RWPE1 (cell line): ENCODE measurements at places on chromosomes 2 and 18.

DNA sequence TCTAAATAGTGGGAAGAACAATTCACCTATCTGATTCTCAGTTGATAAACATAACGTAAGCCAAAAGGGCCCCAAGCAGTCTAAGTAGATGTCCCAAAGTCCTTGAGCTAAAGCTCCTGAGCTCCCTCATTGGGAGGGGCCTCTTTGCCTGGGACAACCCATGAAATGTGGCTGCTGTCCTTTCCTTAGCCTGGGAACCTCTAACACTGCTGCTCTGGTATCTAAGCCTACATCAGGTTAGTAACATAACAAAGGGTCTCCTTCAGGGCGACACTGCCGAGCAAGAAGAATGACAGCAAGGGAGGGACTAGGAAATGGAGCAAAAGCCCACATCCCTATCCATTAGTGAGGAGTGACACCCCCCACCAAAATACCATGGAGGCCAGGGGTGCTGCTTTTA lies 98.3 kb downstream of the MAPRE2 start:
- DNase-seq, result no peak

- peak; percentile 19 for DNase-seq
Observed at GRCh38 chr2:170848587-170848986, 31.9 kb downstream of the GAD1 start.

DNA sequence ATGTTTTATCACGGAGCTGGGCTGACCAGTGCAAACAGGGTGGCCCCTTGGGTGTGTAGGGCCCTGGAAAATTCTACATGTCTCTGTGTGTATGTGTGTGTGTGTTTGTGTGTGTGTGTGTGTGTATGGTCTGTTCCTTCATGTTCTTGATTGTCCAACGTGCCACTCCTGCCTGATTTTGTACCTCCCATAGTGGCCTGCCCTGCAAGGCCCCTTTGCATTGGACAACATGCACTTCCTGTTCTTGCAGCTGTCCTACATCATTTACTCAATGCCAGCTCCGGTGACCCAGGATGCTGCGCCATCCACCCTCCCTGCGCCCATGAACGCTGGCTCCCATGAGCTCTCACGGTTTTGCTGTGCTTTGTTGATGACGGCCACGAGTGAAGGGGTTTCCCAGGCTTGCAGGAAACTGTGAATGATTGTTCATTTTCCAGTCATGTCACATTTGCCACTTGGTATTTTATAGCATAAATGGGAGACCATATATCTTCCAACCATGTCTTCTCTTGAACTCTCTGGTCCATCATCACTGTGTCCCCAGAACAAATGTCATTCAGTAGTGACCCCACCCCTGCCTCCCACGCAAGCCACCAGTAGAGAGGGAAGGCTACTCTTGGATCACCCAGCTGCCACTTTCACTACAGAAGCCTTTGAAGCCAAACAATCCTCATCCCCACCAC lies 69.7 kb upstream of the NCK2 start:
- DNase-seq, result no peak

DNA sequence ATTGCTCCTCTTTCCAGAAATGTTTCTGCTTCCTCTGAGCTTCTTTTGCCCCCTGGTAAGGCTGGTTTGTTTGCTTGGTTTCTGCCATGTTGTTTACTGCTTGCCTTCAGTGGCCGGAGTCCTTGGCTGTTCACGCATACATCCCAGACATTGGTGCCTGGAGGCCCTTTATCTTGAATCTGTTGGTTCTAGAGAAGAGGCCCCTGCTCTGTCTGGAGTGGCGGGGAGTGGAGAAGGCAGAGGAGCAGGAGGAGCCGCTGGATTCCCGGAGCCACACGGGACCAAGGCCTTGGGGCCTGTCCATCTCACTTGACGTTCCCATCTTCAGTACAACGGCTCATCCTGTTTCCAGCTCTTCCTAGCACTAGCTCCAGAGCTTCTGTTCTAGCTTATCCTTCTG lies 77.2 kb upstream of the PXDN start:
- DNase-seq, result no peak

DNA sequence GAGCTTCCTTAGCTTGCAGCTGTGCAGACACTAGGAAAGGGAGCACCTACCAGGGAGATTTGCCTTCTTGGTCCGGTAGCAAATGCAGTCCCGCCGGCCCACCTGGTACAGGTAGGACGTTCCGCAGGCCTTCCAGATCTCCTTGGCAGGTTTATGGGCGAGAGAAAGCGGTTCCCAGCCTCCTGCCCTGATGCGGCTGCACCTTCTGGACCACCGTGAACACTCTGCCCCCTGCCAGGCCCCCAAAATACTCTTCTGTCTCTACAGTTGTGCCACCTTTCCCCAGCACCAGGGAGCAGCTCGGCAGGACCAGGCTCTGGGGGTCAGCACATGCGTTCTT lies 67.4 kb downstream of the HNRNPLL start:
- DNase-seq, result no peak

GRCh38 chr2:84652431-84652830 lies 136.1 kb downstream of the DNAH6 start:
- no peak for DNase-seq

DNA sequence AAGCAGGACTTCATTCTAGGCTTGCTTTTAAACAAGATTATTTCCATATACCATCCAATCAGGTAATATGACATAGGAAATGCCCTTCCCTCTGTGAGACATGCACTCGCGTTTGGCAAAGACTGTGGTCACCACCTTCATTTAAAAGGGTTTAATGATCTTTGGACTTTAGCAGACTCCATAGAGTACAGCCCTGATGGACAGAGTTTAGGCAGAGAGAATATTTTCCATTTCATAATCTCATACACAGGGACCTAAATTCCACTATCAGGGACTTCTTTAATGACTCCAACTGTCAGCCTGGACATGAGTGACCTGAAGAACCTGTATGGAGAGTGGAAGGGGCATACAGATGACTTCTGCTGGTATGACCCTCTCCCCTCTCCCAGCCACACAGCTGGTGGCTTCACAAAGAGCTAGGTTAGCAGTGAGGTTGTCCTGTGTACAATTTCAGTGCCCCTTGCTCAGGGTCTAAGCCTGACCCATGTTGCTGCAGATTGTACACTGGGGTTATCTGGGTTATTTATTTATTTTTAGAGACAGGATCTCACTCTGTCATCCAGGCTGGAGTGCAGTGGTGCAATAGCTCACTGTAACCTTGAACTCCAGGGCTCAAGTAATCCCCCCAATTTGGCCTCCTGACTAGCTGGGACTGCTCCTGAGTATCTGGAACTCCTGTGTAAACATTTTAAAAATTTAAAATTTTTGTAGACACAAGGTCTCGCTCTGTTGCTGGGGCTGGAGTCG lies 59.2 kb downstream of the PTPRM start:
- no peak for DNase-seq

DNA sequence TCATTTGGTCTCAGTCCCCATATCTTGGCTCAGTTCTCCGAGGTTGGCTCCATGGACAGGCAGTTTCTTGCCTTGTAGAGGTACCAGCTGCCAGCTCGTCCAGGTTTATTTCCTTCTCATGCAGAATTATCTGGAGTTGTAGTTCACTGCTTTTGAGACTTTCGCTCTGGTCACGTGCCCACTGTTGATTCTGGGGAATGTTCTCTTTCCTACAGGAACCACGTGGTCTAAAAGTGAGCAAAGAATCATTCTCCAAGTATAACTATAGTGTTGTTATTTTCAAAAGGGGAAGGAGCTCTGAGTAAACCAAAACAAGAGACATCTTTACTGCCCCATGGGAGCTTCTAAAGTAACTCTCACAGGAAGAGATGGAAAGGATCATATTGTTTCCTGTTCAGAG lies 41.2 kb upstream of the RAB27B start:
- DNase-seq, result no peak

GRCh38 chr2:118686346-118686745 lies 161.1 kb downstream of the EN1 start:
- DNase-seq, result peak; percentile 50

- no peak for DNase-seq
Observed at GRCh38 chr2:10217489-10218435, 84.9 kb upstream of the HPCAL1 start.

DNA sequence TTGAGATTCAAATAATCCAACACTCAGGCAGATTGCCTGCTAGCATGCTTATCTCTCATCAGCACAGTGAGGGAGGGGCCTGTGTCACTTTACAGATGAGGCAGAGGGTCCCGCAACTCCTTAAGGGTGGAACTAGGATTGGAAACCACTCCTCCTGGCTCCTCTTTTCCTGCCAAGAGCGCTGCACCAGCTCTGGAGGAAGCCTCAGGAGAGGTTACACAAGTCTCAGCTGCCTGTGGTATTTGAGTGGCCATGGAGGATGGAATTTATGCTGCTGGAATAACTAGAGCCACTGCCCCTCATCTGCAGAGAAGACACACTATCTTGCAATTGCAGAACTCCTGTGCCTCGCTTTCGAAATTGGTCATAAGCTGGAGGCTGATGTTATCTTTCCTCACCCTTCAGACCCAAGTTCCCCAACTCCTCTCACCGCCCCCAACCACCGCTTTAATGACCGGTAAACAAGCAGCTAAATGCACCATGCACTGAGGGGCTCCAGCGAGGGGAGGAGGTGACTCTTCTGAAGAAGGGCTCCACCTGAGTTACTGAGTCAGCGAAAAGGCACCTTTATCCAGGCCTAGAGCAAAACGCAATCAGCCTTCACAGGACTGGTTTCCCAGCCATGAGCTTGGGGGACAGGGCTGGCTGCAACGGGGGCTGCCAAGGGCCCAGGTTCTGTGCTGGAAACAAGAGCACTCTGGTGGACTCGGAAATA lies 245.8 kb downstream of the SOX11 start:
- no peak for DNase-seq

- no peak for DNase-seq
Observed at GRCh38 chr2:216985658-216986141, 125.8 kb upstream of the TNP1 start.

GRCh38 chr2:162317861-162318327 lies 590 bp downstream of the IFIH1 start:
- DNase-seq, result peak; percentile 6

GRCh38 chr2:129753261-129753660 lies 226.2 kb upstream of the RAB6C start:
- no peak for DNase-seq

GRCh38 chr18:61797696-61798590 lies 94.9 kb downstream of the RNF152 start:
- no peak for DNase-seq

- DNase-seq, result no peak
Observed at GRCh38 chr18:36183033-36183432, 4.3 kb upstream of the MOCOS start.

DNA sequence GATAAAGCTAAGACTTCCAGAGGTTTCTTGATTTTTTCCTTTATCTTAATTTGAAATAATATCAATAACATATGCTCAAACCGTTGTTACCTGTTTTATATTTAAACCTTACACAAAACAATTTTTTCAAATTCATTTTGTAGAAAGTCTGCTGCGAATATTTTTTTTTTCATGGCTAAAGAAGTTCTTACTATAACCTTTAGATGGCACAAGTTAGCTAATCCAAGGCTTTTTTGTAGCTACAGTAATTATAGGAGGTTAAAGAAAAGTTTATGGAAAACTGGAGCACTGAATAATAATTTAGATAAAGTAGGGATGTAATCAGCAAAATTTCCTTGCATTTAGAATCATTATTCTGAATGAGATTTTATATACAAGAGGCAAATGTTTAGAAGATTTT lies 78.0 kb upstream of the PNPT1 start:
- peak; percentile 38 for DNase-seq

GRCh38 chr18:6636091-6636490 lies 93.4 kb upstream of the ARHGAP28 start:
- no peak for DNase-seq

- peak; percentile 92 for DNase-seq
Observed at GRCh38 chr2:119744335-119744939, 15.3 kb upstream of the PTPN4 start.

DNA sequence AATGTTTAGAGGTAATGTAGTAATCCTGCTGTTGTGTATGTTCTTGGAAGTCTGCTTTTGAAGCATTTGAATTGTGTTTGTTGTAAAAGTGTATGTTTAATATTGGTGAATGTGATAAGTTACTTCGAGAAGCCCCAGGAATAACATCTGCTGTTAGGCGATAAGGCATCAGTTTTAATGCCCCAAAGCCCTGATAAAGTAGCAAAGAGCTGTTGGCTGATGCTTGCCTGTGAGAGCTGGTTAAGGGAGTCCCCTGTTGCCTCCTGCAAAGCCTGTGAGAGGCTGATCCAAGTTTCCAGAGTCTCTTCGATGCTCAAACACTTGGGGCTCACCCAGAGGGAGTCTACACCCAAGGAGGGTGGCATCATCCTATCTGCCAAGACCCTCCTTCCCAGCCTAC lies 110.3 kb downstream of the RNF152 start:
- DNase-seq, result no peak

GRCh38 chr2:149005471-149006077 lies 32.9 kb upstream of the LYPD6B start:
- no peak for DNase-seq

GRCh38 chr2:30308280-30308679 lies 76.9 kb downstream of the LBH start:
- DNase-seq, result no peak

GRCh38 chr2:48723129-48723528 lies 32.4 kb downstream of the LHCGR start:
- DNase-seq, result no peak

GRCh38 chr18:54440292-54440691 lies 82.6 kb downstream of the C18orf54 start:
- no peak for DNase-seq

GRCh38 chr2:59046401-59047372 lies 805.6 kb upstream of the FANCL start:
- DNase-seq, result no peak
